ENCODE measurements at places on chromosomes 7 and 10. TPM values are rescaled to one million over a fixed set of nuclear protein-coding genes. Genes with fewer than 3 reads are reported as not detected.

GRCh38 chr7:18041191-18041590 lies 13.5 kb upstream of the PRPS1L1 start:
- DNase-seq, result no peak

The PALD1 gene
- 0.13 TPM for total RNA-seq

DNA sequence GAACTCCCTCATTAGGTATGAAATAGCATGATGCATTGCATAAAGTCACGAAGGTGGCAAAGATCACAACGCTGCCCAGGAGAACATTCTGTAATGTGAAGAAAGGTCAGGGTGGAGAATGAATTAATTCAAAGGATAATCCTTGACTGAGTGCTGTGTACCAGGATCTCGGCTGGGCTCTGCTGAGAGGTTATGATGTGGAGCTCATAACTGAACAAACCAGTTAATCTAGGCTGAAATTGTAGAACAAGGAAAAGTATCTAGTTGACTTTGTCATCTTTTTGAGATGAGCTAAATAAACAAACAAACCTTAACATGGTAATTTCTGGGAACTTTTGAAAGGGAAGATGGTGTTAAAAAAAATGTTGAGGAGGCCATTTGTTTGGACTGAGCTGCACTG lies 6.1 kb downstream of the MSMB start:
- peak; percentile 66 for DNase-seq

The HOXA6 gene
- not detected for total RNA-seq

The ADAMTS14 gene
- 0.26 TPM for total RNA-seq

The TMEM176B gene
- not detected for total RNA-seq

DNA sequence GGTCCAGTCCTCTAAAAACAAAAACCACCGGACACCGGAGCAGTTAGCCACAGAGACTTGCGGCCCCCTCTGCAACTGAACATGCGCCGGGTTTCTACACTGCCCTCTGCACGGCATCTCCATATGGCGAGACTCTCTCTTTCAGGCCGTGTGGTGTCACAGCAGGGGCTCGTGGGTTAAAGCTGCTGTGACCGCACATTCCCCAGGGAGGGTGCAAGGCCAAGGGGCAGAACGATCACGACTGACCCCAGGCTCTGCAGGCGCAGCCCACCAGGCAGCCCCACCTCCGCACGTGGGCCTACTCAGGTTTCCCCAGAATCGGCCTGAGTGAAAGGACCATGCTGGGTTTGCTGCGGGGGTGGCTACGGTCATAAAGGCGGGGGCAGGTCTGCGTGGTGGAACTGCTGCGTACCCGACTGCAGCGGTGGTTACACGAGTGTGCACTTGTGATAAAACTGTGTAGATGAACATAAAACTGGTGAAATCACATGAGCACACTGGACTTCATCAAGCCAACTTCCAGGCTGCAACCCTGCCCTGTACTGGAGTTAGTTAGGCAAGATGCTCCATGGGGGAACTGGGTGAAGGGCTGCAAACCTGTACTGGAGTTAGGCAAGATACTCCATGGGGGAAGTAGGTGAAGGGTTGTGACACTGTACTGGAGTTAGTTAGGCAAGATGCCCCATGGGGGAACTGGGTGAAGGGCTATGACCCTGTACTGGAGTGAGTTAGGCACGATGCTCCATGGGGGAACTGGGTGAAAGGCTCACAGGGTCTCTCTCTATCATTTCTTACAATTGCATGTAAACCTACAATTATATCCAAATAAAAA lies 81.4 kb upstream of the PPP2R2D start:
- DNase-seq, result no peak

- DNase-seq, result no peak
Observed at GRCh38 chr7:8327199-8327598, 65.2 kb upstream of the ICA1 start.

All from bronchial epithelial cell (primary cell).